Hair follicular keratinocyte (primary cell): ENCODE measurements at places on chromosomes 5 and 9. TPM values are rescaled to one million over a fixed set of nuclear protein-coding genes. Genes with fewer than 3 reads are reported as not detected.

SPATA31E1 gene
- total RNA-seq: not detected in 2 replicates

OTULINL gene
- 0.27 and 0.78 TPM in 2 replicates for total RNA-seq

NR2F1 gene
- not detected in 2 replicates for total RNA-seq

IFNK gene
- 2.2 and 4.3 TPM in 2 replicates for total RNA-seq

IFNB1 gene
- not detected in 2 replicates for total RNA-seq

F12 gene
- 7.5 and 8.3 TPM in 2 replicates for total RNA-seq

DOCK8 gene
- 0.08 and 2.7 TPM in 2 replicates for total RNA-seq

SEMA6A gene
- total RNA-seq: 0.11 and 0.39 TPM in 2 replicates

TRPM3 gene
- total RNA-seq: not detected in 2 replicates

ARID3C gene
- 0.31 TPM in 1 of 2 replicates, not detected in the other for total RNA-seq

FOXD4 gene
- total RNA-seq: 0.08 and 0.65 TPM in 2 replicates

ITGA1 gene
- total RNA-seq: 7.7 and 10.1 TPM in 2 replicates

OR1L8 gene
- not detected in 2 replicates for total RNA-seq

PLAA gene
- total RNA-seq: 28.9 and 33.6 TPM in 2 replicates

IFNA21 gene
- total RNA-seq: not detected in 2 replicates

CARTPT gene
- not detected in 2 replicates for total RNA-seq

PRDM9 gene
- not detected in 2 replicates for total RNA-seq

KIF12 gene
- 0.30 and 6.2 TPM in 2 replicates for total RNA-seq

UNC13B gene
- total RNA-seq: 12.0 and 15.3 TPM in 2 replicates

ZNF169 gene
- total RNA-seq: 0.62 and 1.4 TPM in 2 replicates

PCDHGA3 gene
- total RNA-seq: 0.04 and 0.08 TPM in 2 replicates

CDKN2B-AS1 gene
- 0.23 and 1.3 TPM in 2 replicates for total RNA-seq

PKN3 gene
- 4.8 and 7.6 TPM in 2 replicates for total RNA-seq

DRD1 gene
- total RNA-seq: not detected in 2 replicates

PPP3R2 gene
- total RNA-seq: not detected in 2 replicates

ROR2 gene
- not detected in 2 replicates for total RNA-seq

PLCXD3 gene
- not detected in 2 replicates for total RNA-seq

LAMC3 gene
- total RNA-seq: 0.08 and 1.8 TPM in 2 replicates

TEX53 gene
- not detected in 2 replicates for total RNA-seq
